ENCODE measurements at places on chromosomes 12 and 14.
A peak's percentile ranks its signal among the peaks of the same experiment; 100 is the strongest.

GRCh38 chr12:108802101-108802961, 55.1 kb downstream of the SSH1 start:
- peaks cover 9% of the 10 kb centered on the region for H3K4me1 ChIP-seq
- H3K27ac ChIP-seq: no peak overlapping the region
- H3K27me3 ChIP-seq: no peaks in the 10 kb centered on the region
- DNase-seq: no peak
- no peak overlapping the region for H3K4me3 ChIP-seq

DNA sequence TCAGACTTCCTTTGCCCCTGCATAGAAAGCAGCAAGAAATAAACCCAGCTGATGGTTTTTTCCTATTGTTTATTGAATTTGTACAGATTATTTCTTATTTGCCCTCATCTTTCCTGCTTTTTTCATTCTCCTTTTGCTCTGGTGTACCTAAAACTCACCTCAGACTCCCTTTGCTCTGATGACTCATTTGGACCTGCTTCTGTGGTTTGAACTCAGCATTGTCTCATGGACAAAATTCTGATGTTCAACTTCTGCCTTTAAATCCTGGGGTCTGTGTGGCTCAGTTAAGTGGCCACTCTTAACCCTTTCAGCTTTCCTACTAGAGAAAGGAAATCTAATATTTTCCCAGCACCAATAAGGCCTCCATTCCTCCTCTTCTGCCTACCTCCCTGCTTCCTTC, 3.5 kb upstream of the SENP1 start:
- H3K4me3 ChIP-seq: no peak overlapping the region
- peaks cover 24% of the 10 kb centered on the region for H3K4me1 ChIP-seq

- no peaks in the 10 kb centered on the region for H3K27me3 ChIP-seq
- peaks cover 22% of the 10 kb centered on the region for H3K4me1 ChIP-seq
- H3K4me3 ChIP-seq: no peak overlapping the region
- no peak overlapping the region for H3K27ac ChIP-seq
- DNase-seq: no peak
Measured at GRCh38 chr12:104281636-104282035, 21.9 kb upstream of the EID3 start.

DNA sequence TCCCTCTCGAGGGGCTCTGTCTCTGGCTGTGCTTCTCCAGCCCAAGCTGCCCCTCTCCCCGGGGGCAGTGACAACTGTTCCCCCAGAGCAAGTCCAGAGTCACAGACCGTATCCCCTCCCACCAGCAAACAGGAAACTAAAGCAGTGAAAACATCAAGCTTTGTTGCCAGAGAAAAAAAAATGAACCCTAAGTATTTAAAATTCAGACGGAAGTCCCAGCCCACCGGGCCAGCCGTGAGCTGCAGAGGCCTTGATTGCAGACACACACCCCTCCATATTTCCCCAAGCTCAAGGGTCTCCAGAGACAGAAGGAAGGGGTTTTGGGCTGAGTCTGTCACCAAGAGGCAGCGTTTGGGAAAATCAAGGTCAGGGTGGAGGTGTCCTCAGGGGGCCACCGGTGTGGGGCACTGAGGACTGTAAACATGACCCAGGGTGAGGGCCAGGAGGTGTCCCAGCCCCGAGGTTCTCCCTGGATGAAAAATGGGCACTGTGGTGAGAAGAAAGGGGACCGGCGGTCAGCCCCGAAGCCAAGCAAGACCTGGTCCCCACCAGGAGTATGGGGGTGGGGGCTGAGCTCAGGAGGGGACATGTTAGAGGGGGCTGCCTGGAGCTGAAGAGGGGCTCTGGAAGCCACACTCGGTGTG, 7.7 kb downstream of the PHETA1 start:
- DNase-seq: no peak
- H3K4me1 ChIP-seq: peaks cover 17% of the 10 kb centered on the region
- H3K27me3 ChIP-seq: peaks cover 8% of the 10 kb centered on the region
- H3K4me3 ChIP-seq: no peak overlapping the region
- H3K36me3 ChIP-seq: no peaks in the 10 kb centered on the region
- no peak overlapping the region for H3K27ac ChIP-seq

DNA sequence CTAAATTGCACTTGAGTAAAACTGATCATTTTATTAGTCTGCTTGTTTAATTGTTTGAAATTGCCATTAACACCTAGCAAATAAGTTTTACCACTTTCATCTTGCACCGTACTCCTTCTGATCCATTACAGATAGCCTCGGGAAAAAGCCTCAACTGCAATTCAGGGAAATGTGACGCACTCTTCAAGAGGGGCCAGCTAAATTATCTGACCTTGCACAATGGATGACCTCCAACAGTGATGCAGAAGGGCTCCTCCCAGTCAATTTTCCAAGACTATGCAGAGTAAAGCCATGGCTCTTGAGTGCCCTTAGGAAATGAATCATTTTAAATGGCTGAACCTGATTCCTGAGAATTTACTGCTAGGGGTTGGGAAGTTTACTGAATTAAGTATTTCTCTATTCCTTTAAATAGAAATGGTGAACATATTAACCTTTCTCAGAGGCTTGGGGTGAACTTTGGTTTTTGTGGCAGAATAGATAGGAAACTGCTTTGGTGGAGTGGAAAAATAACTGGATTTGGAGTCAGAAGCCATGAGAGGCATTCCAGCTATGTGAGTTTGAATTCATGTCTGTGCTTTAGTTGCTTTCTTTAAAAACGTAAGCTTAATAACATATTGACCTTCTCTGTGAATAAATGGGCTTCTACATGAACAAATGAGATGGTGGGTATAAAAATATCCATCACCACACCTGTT, 64.8 kb upstream of the OVCH1 start:
- no peaks in the 10 kb centered on the region for H3K36me3 ChIP-seq
- no peak overlapping the region for H3K27ac ChIP-seq
- no peaks in the 10 kb centered on the region for H3K4me1 ChIP-seq
- H3K4me3 ChIP-seq: no peak overlapping the region
- peaks cover 3% of the 10 kb centered on the region for H3K27me3 ChIP-seq

DNA sequence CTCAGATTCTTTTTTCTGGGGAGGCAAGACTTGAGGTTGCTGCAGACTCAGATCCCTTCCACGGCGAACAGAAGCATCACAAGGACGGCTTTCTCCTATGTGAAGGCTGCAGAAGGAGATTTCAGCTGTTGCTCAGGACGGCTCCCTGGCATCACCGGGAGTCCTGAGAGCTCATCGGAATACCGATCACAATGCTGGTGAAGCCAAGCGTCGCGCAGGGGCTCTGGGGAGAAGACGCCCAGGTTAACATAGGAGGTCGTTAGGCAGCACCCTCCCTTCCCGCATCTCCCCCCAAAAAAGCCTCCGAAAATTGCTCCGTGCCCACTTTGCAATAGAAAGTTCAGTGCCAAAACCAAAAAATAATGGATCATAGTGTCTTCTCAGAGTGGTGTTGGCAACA, 127.2 kb upstream of the TMEM132D start:
- DNase-seq: no peak
- no peak overlapping the region for H3K4me3 ChIP-seq
- H3K27me3 ChIP-seq: no peaks in the 10 kb centered on the region
- H3K36me3 ChIP-seq: no peaks in the 10 kb centered on the region
- no peak overlapping the region for H3K27ac ChIP-seq
- no peaks in the 10 kb centered on the region for H3K4me1 ChIP-seq

- H3K4me1 ChIP-seq: no peaks in the 10 kb centered on the region
- H3K27ac ChIP-seq: no peak overlapping the region
- no peaks in the 10 kb centered on the region for H3K27me3 ChIP-seq
- no peaks in the 10 kb centered on the region for H3K36me3 ChIP-seq
- no peak overlapping the region for H3K4me3 ChIP-seq
Measured at GRCh38 chr12:18323159-18323558, 61.8 kb downstream of the PIK3C2G start.

DNA sequence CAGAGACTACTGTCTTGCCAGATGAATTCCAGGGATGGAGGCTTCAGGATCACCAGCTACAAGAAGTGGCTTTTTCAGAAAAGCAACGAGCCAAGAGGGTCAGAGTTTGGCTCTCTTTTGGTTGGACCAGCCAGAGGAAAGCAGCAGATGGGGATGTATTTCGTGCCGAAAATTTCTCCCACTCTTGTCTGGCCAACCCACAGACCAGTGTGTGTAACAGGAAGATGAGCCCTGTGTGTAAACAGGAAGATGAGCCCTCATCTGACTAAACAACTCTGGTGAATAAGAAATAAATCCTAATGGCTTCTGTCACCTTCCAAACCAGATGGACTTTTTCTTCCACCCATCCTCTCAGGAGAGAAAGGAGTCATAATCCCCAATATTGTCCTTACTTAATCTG, 13.1 kb downstream of the GPR68 start:
- H3K27me3 ChIP-seq: no peaks in the 10 kb centered on the region
- DNase-seq: no peak
- H3K36me3 ChIP-seq: peaks cover 62% of the 10 kb centered on the region
- peak overlapping the region; percentile 100 for H3K27ac ChIP-seq

GRCh38 chr14:68522510-68523325, 270.1 kb downstream of the ZFP36L1 start:
- no peak for DNase-seq
- H3K27me3 ChIP-seq: no peaks in the 10 kb centered on the region

Data from activated T-helper 2 cell treated with anti-CD3 and anti-CD28 coated beads, Interferon-gamma antibody, Interleukin-2, Interleukin-4, amounts not matched to agents 10 μg/mL and 5 μg/mL and 100 μg/mL, durations not matched to agents 14 hours and 24 hours and 36 hours (primary cell).